ENCODE measurements at places on chromosomes 6 and 20.

GRCh38 chr6:33112148-33112547 lies 36.4 kb downstream of the HLA-DPB1 start:
- DNase-seq = peak; percentile 20

DNA sequence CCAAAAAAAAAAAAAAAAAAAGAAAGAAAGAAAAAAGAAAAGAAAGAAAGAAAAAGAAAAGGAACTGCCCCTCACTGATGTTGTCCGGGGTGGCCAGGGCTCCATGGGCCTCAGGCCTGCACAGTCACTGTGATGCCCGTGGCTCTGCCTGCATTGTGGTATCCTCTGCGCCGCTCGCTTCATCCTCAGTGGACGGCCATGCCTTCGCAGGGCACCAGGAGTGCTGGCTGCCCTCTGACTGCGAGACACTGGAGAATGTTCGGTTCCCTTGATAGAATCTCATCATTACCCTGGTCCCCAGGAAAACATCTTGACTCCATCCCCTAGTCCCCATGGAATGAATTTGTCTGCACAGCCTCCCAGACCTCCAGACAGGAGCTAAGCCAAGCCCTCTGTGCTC lies 61.7 kb downstream of the TMEM242 start:
- DNase-seq = no peak

DNA sequence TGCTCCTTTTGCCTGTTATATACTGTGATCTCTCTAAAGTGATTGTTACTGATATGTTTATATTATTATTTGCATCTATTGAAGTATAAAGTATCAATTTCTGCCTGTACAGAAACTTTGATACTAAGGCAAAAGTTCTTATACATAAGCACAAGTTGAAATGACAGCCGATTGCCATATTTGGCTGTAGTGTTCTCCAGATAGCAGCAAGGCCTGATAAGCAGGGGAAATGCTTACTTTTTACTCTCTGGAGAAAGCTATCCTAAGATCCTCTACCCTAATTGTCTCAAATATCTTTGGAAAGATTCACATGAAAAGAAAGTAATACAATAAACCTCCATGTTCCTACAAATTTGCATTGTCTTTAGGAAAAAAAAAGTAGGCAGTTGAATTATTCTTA lies 31.4 kb downstream of the SENP6 start:
- DNase-seq = no peak

DNA sequence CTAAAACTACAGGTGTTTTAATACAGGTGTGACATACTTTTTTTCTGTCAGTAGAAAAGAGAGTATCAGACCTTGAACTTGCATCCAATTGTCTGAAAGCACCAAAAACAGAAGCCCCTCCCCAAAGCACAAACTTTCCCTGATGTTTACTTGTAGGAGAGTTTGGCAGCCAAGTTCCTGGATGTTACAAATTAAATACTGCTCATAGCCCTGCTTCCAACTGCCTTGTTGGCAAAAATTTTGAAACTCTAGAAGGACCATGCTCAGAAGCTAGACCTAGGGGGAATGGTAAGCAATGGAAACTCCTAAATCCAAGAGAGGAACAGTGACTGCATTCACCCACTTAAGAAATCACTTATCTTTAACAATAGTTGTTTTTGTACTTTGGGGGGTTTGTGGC lies 17.0 kb upstream of the ARG1 start:
- no peak for DNase-seq

GRCh38 chr20:58106143-58106750 lies 122.2 kb downstream of the ANKRD60 start:
- DNase-seq = no peak

DNA sequence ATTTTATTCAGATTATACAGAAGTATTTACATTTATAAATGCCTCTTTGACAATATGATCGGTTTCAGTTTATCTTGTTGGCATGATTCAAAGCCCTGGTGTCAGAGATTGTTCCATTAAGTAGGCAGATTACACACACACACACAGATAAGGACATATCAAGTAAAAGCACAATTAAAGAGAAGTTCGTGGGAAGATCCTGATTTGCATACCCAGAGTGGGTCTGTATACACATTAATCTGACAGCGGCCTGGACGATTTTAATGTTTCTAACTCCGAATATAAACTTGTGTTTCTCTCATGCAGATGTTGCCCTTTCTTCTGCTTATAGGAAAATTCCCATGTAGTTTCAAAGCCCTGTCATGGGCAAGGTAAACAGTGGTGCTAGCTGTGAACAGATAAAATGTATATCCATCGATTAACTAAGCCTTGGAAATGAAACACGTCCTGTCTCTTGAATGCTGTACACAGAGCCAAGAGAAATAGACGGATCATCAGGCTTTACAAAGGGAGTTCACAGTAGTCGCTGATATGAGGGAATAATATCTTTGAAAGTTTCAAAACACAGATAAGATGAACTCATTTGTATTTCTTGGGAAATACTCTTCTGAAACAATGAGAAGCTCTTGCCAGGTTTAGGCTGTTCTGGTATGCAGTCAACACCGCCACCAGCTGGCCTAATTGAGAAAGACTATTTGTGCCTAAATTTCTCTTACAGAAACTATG lies 108.2 kb upstream of the GMDS start:
- DNase-seq = peak; percentile 55

DNA sequence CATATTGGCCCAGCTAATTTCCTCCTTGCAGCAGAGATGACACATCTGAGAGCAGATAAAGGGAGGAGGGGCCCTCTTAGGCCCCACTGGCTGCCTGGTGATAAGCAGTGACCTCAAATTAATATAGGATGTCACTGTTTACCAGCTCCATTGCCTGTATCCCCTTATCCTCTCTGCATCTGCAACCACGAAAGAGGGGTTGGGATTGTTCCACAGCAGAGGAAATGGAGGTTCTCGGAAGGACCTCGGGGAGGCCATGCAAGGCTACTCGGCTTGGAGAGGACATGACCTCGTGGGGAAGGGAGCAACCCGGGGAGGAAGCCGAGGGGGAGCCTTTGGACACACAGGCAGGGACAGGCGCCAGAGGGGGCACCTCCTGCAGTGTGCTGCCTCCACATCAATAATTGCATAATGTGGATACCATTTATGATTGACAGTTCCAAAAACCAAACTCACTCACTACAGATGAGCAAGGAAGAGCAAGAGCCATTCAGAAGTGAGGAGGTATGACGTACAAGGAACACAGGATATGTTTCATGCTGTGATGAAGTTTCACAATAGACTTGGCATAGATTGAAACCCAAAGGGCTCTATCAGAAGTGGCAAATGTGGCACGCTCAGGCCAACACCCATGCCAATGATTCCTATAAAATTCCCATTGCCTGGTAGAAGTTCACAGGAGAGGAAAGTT lies 177.2 kb upstream of the RNF24 start:
- DNase-seq = no peak

DNA sequence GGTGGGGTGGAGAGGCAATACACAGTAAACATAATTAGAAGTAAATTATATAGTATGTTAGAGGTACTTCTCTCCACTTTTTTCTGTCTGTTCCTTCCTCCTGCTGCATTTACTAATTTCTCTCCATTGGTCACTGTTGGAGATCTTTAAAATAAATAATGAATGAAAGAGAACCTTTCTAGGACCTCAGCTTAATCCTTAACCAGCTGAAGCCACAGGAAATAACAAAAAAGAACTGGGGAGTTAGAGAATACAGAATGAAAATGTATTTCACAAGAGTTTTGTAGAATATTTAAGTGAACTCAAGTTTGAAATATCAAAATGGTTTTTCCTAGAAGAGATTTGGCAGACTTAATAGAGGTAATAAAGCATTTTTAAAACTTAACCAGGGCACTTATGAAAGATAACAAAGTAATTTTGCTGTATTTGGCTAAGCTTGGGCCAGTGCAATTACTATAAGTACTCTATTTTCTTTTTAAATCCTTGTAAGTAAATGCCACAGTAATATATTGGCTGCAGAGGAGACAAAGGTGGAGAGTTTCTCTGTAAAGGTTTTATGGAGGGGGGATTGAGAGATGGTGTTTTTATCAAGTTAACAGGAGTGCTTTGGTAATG lies 405.0 kb downstream of the CDKAL1 start:
- no peak for DNase-seq

DNA sequence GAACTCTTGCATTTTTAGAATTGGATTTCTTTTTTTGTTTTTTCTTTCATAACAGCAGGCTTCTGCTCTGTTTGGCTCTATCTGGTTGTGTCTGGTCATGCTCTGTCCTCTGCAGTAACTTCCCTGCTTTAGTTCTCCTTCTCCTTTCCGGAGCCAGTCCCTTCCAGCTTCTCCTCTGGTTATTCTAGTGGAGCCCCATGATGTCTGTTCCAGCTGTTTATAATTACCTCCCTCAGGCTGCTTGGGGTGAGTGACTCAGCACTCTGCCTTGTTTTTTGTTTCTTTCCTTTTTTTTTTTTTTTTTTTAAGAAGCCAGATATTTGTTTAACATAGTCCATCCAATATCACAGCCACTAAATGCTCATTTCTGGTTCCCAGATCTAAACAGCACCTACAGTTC lies 409.6 kb downstream of the MAFB start:
- DNase-seq = no peak

DNA sequence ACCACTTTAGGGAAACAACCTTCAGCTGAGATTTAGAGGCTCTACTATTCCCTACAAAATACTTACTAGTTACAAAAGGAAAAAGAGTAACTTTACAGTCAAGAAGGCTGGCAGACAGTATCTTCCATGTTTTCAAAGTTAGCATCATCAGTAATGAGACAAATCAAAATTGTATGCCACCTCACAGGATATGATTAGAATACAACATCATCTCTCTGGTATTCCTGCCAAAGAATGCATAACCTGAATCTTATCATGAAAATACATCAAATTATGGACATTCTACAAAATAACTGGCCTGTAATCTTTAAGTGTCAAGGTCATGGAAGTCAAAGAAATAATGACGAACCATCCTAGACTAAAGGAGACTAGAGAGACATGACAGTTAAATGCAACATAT lies 38.4 kb downstream of the CDK5RAP1 start:
- no peak for DNase-seq

DNA sequence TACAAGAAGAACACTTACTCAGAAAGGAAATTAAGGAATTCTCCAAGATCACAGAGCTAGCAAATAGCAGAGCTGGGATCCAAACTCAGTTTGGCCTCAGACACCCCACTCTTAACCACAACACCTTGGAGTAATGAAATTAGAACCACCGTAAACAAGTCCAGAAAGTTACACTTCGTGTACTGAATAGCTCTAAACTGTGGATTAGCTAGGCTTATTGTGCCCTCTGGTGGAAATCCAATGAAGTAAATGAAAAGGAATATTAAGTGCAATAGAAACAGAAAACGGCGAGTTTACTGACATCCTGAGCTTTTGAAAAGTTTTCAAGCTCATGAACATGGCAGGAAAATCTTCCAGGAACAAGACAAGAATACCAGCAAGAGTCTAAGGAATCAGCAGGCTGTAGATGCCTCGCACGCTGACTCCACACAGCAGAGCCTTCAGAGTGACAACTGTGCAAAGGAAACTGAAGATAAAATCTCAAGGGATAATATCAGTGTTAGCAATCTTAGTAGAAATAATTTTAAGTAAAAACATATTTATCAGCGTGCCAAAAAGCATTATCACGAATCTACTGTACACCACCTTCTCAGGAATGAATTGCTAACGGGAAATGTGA lies 34.6 kb downstream of the FBXO5 start:
- peak; percentile 4 for DNase-seq

DNA sequence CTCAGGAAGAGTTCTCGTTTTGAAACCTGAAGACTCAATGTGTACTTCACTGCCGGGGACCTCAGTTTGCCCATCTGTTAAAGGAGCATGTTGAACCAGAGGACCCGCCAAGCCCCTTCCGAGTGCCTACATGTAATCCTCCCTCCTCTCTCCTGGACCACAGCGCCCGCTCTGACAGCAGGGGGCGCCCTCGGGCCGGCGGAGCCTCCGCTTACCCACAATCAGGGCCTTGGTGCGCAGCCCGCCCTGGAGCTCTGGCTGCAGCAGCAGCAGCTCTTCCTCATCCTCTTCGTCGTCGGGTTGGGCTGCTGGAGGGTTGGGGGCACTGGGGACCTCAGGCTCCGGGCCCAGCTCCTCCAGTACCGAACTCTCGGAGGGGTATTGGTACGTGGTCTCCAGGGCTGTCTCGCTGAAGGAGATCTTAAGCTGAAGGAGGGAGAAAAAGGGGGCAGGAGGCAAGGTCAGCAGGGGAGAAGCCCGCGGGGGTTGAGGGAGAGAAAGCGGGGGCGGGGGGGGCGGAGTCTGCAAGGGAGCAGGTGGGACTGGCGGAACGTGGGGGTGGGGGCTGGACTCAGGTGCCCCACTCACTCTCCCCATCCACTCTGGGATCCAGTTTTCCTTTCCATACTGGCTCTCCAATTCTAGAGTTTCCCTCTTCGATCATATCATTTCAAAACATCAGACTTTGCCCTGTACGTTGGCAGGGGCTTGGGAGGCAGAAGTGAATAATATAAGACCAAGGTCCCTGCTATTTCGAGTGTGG lies 6.3 kb upstream of the DHX16 start:
- DNase-seq = peak; percentile 94

Measured in CD4-positive, alpha-beta T cell treated with Interleukin-6 for 4 hours (primary cell).